ENCODE measurements at places on chromosomes 1 and 21.

DNA sequence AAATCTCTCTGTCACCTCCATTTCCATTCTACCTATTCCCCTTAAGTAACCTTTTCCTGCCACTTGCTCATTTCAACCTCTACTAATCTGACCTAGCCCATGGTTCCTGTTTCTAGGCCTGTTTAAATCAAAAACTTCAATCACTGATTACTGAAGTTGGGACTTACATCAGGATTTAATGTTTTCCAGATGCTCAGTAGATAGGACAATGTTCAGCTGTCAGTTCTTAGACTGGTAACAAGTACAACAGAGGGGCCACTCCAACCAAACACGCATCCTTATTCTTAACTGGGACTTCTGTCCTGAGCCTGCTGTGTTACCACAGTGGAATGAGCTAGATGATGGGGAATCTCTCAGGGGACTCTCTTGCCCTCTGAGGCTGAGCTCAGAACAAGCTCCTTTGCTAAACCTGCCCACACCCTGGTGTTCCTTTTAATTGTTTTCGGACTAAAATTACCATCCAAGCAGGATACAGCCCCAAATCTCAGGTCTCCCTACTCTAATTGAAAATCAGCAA lies 974.6 kb downstream of the TTLL7 start:
- no peak for DNase-seq

DNA sequence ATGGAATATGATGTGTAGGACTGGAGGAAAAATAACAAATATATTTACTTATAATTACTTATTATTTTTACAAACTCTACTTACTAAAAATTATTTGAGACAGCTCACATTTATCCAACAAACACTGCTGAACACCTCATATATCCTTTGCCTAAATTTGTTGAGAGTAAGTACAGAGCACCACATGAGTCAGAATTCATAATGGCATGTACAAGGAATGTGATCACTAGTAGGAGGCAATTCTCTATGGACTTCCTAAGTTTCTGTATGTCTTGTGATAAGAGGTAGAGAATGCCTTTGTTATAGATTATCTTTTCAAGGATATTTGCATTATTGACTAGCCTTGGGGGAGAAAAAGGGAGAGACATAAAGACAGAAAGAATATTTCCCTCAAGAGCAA lies 8.2 kb upstream of the ST6GALNAC3 start:
- peak; percentile 12 for DNase-seq

DNA sequence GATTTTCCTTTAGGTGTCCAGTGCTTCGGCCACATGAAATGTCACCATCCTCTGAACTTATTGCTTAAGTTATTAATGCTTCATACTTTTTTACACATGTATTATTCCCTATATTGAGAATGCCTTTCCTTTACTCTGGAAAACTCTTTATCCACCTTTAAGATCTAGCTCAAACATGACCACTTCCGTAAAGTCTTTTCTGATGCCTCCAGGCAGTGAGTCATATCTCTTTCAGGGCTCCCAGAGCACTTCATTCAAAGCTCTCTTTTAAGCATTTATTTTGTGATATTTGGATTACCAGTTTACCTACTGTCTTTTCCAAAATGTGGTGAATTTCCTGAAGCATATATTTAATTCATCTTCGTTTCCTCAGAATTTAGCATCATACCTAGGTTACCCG lies 178.9 kb downstream of the HS2ST1 start:
- DNase-seq = no peak

DNA sequence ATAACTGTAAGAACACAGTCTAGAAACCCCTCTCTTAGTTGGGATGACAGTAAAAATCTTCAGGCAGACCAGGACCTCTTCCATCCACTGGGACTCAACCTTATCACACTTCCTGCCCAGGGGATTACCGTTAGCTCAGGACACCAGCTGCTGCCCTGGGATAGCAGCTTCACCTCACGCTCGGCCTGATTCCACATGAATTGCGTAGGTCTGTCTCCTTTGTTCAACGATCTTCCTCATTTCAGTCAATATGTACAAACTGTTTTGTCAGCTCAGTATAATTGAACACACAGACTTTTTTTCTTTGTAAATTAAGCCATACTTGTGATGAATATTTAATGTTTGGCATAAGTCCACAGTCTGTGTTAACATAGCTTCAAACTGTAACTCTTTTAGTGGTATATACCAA lies 290.4 kb downstream of the GRIK1 start:
- no peak for DNase-seq

GRCh38 chr1:11134251-11134897 lies 34.7 kb upstream of the EXOSC10 start:
- no peak for DNase-seq

GRCh38 chr21:42358937-42359336 lies 7.4 kb downstream of the TFF1 start:
- no peak for DNase-seq

GRCh38 chr21:41068496-41068895 lies 99.5 kb upstream of the BACE2 start:
- peak; percentile 43 for DNase-seq

GRCh38 chr1:243413431-243414151 lies 157.8 kb downstream of the SDCCAG8 start:
- no peak for DNase-seq

- DNase-seq = no peak
Observed at GRCh38 chr1:153431427-153431826, 15.1 kb downstream of the S100A7A start.

GRCh38 chr1:9246841-9247785 lies 12.5 kb downstream of the H6PD start:
- no peak for DNase-seq
